ENCODE measurements at places on chromosomes 4 and X.

- no peak for DNase-seq
Observed at GRCh38 chr4:142402900-142403299, 443.2 kb downstream of the INPP4B start.

DNA sequence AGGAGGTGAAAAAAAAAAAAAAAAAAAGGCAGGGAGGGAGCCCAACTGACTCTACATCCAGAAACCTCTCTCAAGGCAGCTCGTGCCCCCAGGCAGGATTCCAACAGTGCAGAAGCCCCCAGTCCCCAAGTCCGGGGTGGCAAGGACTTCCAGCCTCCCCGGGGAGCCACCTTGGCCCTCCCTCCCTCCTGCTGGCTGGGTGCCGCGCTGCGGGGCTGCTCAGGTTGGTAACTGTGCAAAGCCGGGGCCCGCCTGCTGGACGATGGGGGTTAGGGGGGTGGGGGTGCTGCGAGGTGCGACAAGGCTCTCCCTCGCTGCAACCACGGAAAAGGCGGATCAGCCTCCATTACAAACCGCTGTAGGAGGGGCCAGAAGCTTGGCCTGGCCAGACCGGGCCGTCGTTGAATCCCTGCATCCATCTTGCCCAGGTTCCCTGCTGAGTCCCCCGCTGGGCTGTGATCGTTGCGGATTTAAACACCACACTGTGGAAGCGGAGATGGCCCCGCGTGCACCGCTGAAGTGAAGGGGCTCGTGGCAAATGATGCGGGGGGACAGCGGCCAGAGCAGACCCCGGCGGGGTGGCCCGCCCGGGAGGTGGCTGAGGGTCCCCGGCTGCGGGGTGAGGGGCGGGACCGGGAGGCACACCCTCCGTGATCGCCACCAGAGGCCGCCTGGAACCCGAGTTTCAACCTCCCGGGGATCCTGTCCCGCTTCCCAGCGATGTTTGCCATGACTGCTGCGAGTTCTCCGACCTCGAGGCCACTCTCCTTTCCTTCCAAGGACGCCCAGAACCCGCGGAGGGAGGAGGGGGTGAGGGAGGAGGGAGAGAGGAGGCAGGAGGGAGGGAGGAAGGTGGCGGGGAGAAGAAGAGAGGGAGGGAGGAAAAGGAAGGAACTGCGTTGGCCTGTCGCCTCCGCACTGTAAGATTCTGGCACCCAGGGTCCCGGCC is 58.0 kb upstream of the DDX3X start:
- DNase-seq = peak; percentile 39

DNA sequence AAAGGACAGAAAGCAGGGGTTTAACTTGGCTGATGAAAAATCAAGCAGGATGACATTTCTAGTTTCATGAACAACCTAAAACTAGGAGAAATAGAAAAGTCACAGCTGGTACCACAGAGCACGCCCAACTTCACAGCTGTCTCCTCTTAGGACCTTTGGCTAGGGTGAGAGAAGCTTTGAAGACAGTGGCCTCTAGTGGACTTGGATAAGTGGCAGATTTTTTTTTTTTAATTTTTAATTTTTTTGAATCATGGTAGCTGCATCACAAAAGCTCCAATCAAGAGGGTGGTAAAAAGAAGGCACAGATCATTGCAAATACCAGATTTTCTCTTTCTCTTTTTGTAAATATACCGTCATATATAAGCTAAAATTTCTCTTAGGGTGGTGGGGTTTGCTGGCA is 20.2 kb upstream of the MAP3K15 start:
- DNase-seq = no peak

DNA sequence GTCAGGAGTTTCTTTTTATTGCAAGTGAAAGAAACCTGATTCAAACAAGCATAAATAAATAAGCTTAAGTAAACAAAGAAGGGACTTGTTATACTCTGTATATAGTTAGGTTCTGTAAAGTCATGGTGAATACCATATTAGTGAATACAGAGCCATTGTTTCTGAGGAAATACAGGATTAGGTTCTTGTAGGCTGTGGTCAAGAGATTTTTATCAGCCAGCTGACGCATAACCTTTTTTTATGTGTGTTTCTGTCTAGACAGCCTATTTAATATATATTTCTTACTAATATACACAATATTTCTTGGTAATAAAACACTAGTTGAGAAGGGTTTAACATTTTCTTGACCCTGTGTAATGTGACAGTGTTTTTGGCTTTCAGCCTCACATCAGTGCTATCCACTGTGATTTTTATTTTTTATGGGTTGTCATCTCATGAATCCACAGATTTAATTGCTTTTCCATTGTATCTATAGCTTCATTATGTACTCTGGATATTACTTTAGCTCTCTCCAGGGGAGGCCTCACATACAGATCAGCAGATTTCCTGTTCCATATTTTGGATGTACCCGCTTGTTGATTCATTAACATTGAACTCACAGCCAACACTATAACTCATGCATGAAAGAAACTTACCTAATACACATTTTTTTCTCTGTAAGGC is 8.0 kb downstream of the HERC3 start:
- DNase-seq = no peak

DNA sequence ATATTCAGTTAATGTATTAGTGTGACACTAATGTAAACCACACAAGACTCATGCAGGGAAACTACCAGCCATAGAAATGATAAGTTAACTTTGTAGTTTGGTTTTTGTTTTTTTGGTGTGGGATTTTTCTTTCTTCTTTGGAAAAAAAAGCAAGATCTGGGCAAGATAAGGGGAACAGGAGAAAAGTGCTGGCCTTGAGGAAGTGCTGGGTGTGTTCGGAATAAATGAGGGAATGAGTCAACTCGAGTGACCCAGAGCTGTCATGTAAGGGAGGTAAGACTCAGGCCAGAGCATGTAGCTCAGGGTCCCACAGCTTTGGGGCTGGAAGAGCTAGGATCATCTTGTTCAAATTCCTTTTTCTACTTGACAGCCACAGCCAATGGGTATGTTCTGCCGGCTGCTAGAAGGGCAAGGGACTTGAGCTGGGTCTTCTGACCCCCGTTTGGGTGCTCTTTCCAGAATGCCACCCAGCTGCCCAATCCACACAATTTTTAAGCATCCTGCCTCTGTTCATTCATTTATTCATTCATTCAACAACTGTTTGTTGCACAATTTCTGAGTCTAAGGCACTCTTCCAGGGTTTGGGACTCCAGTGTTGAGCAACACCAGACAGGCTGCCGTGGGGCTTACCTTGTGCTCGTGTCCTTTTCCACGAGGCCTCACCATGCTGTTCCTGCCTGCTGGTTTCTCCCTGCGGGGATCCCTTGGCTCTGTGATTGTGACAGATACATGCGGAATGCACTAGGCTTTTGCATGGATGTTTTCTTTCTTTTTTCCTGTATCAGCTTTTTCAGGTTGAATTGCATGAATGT is 54.5 kb downstream of the CLDN34 start:
- no peak for DNase-seq

GRCh38 chrX:64198036-64198435 is 7.5 kb downstream of the AMER1 start:
- DNase-seq = no peak

DNA sequence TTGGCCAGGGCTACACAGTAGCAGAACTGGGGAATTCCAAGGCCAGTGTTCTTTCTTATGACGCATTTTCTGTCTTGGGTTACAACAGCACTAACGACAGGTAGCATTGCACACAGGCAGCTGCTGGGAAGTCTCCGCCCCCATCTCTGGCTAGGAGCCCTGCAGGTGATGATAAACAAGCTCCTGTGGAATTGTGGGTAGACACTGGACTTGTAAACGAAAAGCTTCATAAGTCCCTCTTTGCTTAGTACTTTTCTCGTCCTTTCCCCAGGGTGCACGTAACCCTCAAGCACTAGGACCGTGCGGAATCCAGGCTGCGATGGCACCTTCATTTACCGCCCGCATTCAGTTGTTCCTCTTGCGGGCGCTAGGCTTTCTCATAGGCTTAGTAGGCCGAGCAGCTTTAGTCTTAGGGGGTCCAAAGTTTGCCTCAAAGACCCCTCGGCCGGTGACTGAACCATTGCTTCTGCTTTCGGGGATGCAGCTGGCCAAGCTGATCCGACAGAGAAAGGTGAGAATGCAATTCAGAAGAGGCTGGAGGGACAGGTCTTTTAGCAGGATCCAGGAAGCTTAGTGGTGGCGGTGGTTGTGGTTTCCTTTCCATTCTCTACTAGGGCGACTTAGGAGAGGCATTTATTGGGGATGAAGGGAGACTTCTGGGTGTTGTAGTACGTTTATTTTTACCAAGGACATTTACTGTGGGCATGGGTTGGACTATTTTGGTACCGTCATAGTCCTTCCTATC is at the start of gene FAAH2:
Gene FAAH2 (plus strand): TSS at position 200 of the 745 bp plus-strand sequence. CDS start 120 bp downstream, at position 320.
- peak; percentile 25 for DNase-seq

DNA sequence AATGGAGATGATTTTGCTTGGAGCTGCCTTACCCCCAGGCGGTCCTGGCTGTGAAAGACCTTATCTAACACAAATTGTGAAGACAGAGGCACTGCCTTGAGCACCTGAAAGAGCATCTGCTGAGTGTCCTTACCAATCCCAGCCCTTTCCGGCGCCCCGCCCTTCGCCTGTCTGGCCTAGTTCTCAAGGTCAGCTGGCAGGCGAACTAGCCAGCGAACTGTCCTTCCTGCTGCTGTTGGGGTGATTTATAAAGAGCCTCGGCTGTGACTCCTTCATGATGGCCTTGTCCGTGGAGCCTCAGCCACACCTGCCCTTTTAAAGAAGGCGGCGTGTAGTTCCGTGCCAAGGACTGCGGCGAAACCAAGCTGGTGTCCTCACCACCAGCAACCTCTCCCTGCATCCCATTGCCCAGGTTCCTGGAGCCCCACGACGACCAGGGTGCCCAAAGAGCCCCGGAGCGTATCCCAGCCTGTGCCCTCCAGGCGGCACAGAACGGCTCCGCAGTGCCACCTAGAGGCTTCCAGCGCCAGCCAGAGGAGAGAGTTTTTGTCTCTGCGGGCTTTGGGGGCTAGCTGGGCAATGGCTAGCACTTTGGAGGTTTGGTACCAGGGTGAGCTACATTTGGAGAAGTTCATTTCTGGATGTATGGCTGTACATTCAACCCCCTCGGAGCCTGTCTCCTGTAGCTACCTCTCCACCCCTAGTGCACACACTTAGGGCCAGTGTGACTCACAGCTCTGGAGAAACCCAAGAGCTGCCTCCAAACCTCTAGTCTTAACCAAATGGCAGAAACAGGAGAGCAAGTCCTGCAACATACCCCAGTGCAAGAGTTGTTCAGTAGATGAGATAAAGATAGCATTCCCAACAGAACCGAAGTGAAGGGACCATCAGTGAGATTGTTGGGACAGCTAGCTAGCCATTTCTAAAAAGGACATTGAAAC is 36.8 kb upstream of the VMA21 start:
- peak; percentile 24 for DNase-seq

DNA sequence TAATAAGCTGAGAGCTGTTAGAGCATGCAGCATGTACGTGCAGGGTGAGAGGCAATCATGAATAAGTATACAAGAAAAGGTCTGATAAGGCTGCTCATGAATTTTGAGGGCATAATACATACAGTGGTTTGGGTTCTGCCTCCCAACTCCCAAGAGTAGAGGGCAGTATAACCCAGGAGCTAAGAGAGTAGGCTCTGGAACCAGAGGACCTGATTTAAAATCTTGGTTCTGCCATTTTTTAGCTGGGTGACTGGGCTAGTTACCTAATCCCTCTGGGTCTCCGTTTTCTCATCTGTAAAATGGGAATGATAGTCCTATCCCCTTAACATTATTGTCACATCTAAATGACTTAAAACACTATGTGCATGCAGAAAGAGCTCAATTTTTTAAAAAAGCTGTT is 85.3 kb downstream of the LNX1 start:
- DNase-seq = no peak

DNA sequence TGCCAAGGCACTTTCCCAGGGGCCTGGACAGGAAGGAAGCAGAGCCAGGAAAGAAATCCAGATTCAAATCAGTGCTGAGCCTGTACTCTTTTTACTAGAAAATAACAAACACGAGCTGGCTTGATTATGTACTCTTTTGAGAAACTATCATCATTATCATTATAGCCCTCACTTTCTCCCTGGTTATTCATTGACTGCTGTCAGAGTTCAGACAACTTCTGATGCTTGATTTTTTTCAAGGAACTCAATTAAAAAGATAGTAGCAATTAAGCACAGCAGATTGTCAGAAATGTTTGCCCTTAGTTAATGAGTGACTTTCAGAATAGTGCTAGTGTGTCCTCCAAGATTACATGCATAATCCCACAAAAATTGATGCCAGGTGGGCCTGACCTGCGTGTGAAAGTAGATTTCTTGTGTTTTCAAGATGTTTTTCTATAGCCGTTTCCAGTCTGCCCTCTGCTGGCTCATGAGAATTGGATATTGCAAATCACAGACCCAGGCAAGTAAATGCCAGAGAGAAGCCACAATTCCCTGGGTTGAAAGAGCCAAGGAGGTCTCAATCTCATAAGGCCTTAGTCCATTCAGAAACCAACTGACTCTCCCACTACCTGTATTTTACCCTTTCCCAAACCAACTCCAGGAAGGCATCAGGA is 14.3 kb upstream of the PNPLA4 start:
- DNase-seq = no peak

DNA sequence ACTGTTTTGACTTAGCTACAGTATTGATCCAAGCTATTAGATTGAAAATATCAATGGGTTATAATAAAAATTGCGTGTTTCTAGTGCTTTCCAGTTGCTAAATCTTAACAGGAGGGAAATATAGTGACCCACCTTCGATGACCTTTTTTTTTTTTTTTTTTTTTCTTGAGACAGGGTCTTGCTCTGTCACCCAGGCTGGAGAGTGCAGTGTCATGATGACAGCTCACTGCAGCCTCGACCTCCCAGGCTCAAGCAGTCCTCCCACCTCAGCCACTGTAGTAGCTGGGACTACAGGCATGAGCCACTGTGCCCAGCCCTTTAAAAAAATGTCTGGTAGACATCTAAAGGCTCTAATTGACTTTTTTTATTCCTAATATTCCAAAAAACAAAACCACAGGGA is 3.8 kb upstream of the ASB5 start:
- no peak for DNase-seq

- DNase-seq = no peak
Observed at GRCh38 chrX:138006180-138006579, 440.3 kb downstream of the ZIC3 start.

GRCh38 chrX:129792586-129793291 is 13.0 kb downstream of the SASH3 start:
- no peak for DNase-seq

DNA sequence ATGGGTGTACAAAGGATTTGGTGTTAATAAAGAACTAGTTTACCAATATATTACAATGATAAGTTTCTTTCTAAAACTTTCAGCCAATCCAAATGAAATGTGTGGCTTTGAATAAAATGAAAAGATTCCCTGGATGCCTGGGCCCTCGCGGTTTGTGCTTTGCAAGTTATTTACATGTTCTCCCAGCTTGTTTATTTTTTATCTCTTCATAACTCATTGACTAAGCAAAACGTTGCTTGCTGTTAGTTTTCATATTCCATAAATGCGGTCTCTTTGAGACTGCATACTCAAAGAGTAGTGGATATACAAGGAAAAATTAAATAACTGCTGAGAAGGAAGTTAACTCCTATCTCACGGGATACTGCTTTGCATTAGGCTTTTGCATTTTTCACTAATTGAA is 26.0 kb downstream of the FHDC1 start:
- no peak for DNase-seq

DNA sequence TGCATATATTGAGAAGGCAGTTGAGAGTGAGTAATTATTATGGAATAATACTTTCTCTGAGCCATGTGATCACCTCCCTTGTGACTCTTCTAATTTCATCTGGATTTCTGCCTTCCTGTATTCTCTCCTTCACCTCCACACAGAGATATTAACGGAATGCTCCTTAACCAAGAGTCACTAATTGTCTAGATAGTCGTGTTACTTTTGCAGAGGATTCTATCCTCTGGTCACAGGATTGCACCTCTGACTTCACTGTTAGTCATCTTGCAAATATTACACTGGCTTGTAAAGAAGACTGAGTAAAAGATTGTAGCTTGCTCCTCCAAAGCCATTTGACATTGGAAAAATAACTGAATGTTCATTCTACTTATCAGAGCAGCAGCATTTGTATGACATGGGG is 160.9 kb downstream of the SH2D1A start:
- no peak for DNase-seq
